T-cell (primary cell): ENCODE measurements at places on chromosomes 16 and 17.

GRCh38 chr17:83078378-83079351, 744 bp upstream of the METRNL start:
- peaks cover 36% of the 10 kb centered on the region for H3K4me1 ChIP-seq
- no peaks in the 10 kb centered on the region for H3K36me3 ChIP-seq
- H3K4me3 ChIP-seq = peak overlapping the region; percentile 37
- no peaks in the 10 kb centered on the region for H3K27me3 ChIP-seq
- DNase-seq = no peak

DNA sequence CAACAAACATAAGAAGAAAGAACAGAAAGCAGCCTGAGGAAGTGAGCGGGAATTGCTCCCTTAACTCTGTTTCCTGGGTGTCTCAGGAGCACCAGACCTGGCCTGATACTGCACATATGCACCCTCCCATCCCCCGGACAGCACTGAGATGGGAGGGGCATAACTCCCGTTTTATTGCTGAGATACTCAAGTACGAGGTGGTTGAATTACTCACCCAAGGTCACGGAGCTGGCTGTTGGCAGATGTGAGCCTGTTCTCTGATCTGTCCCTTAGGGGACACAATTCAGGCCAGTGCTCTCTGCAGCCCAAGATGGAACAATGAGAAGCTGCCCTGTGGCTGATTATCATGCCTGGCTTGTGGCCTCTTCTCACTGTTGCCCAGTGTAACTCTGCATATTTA, 9.1 kb upstream of the MED9 start:
- no peak overlapping the region for H3K27ac ChIP-seq
- no peaks in the 10 kb centered on the region for H3K4me1 ChIP-seq
- no peak overlapping the region for H3K4me3 ChIP-seq
- no peaks in the 10 kb centered on the region for H3K36me3 ChIP-seq

GRCh38 chr16:89859615-89860007, 13.8 kb upstream of the TCF25 start:
- H3K27me3 ChIP-seq = peaks cover 25% of the 10 kb centered on the region
- no peak overlapping the region for H3K4me3 ChIP-seq
- peaks cover 39% of the 10 kb centered on the region for H3K4me1 ChIP-seq
- H3K36me3 ChIP-seq = no peaks in the 10 kb centered on the region

DNA sequence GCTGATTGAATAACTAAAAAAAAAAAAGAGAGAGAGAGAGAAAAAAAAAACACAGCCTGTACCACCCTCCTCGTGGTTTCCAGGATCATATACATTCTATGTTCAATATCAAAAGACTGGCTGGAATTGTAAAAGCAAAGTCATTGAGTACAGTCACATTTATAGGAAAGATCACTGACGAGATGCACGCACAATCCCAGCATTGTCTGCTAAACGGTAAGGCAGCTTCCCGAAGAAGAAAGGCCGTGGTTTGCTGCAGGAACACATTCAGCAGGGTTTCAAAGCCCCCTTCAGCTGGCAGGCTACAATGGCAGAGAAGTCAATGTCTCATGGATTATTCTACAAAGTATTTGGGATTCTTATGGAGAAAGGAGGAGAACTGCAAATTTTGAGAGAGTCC, 9.3 kb downstream of the NQO1 start:
- H3K4me1 ChIP-seq = no peaks in the 10 kb centered on the region
- H3K4me3 ChIP-seq = no peak overlapping the region
- no peak overlapping the region for H3K27ac ChIP-seq
- H3K27me3 ChIP-seq = no peaks in the 10 kb centered on the region

DNA sequence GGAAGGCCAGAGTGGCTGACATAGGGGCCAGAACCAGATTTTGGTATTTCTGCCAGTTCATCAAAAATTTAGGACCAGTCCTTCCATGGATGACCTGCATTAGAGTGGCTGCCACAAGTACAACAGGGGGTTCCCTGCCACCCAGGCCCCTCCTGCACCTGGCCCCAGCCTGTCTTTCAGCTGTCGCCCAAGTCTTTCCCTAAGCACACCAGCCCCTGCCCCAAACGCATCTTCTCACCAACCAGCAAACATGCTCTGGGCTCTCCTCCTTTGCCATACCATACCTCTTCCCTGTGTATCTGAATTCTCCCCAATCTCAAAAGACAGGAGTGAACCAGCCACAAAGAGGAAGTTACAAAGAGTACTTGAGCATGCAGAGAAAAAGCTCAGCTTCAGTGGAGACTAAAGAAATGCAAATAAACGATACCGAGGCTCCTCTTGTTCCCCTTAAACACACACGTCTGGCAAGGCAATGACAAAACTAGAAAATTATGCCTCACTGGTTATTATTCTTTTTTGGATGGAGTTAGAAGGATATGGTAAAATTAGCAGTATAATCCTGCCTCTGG, 130.6 kb downstream of the DYNLRB2 start:
- no peaks in the 10 kb centered on the region for H3K36me3 ChIP-seq
- DNase-seq = no peak
- H3K4me3 ChIP-seq = no peak overlapping the region

GRCh38 chr17:50841949-50842354, 6.6 kb downstream of the WFIKKN2 start:
- DNase-seq = peak; percentile 17
- no peaks in the 10 kb centered on the region for H3K4me1 ChIP-seq
- H3K36me3 ChIP-seq = no peaks in the 10 kb centered on the region
- no peaks in the 10 kb centered on the region for H3K27me3 ChIP-seq

- DNase-seq = peak; percentile 56
- peak overlapping the region; percentile 41 for H3K27ac ChIP-seq
- peaks cover 85% of the 10 kb centered on the region for H3K27me3 ChIP-seq
Measured at GRCh38 chr16:67173808-67174705, 3.7 kb downstream of the NOL3 start.

- H3K27me3 ChIP-seq = no peaks in the 10 kb centered on the region
- H3K36me3 ChIP-seq = peaks cover 18% of the 10 kb centered on the region
- no peak for DNase-seq
- H3K4me3 ChIP-seq = no peak overlapping the region
- H3K4me1 ChIP-seq = no peaks in the 10 kb centered on the region
Measured at GRCh38 chr16:87445486-87445885, 47.3 kb downstream of the ZCCHC14 start.

- H3K4me1 ChIP-seq = peaks cover 12% of the 10 kb centered on the region
- H3K36me3 ChIP-seq = no peaks in the 10 kb centered on the region
- peaks cover 52% of the 10 kb centered on the region for H3K27me3 ChIP-seq
- no peak overlapping the region for H3K4me3 ChIP-seq
- no peak for DNase-seq
Measured at GRCh38 chr17:8005967-8006730, 3.7 kb downstream of the GUCY2D start.

DNA sequence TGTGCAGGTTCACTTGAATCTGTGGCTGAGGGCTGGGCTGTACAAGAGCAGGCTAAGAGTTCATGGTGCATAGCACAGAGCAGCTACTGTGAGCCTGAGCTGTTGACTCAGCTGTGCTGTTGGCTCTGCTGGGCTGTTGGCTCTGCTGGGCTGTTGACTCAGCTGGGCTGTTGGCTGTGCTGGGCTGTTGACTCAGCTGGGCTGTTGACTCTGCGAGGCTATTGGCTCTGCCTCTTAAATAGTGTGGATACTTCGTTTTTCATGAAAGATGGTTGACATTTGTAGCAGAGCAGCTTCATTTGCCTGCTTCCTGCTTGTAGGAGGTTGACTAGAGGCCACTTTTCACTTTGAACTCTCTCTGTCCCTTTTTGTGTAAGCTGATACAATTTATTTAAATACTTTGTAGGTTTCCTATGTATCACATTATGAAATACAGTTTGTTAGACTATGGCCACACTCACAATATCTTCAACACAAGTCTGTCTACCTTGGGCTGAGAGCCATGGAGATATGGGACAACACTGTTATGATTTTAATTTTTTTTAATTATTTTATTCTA, 40.3 kb upstream of the CCNF start:
- no peaks in the 10 kb centered on the region for H3K36me3 ChIP-seq
- H3K4me1 ChIP-seq = no peaks in the 10 kb centered on the region
- peaks cover 13% of the 10 kb centered on the region for H3K27me3 ChIP-seq
